ENCODE measurements at places on chromosomes 11 and 22.

DNA sequence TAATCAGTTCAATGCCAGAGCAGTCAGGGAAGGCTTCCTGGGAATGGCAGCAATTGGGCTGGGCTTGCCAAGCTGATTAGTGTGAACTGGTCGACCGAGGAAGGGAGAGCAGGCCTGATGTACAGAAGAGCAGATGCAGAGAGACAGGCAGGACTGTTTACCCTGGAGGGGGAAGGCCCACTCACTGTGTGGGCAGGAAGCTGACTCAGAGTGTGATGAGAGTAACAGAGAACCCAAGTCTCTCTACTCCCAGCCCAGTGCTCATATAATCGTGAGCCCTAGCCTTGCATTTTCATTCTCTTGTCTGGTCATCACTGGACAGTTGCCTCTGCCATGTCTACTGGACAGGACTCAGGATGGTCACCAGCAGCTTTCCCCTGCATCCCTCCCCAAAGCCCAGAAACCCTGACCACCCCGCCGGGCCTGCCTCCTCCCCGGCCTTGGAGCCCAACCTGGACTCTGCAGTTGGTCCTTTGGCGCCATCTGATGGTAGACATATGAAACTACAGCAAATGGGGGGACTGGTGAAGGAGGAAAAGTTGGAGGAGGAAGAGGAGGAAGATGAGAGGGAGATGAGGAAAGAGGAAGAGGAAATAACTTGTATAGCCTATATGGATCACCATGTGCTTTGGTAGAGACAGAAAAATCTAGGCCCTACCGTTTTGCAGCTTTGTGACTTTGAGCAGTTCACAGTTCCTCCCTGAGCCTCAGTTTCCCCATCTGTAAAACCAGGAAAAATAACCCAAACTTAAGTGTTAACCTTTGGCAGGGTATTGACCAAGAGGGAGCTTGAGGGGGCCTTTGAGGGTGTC, 43.4 kb upstream of the PRDM11 start:
- peak; percentile 51 for DNase-seq

- DNase-seq, result no peak
Observed at GRCh38 chr11:6505577-6506240, 8.6 kb downstream of the DNHD1 start.

DNA sequence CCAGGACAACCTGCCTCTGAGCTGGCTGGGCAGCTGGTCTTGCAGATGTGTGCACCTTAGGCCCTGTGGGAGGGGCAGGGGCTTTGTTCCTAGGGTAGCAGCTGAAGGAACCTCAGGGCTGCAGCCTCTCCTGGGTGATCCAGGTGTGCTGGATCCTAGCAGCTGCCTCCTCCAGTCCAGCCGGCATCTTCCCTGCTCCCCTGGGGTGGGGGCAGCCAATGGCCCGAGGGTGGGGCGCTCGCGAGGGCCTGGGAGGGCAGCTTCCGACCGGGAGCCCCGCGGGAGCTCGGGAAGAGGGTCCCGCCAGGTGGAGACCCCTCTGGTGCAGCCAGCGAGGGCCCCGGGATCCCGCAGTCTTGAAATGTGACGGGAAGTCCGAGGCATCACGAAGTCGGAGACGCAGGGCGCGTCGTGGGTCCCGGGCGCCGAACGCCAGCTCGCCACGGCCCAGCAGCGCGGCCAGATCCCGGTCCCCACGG, 1.7 kb downstream of the IFITM1 start:
- DNase-seq, result no peak

DNA sequence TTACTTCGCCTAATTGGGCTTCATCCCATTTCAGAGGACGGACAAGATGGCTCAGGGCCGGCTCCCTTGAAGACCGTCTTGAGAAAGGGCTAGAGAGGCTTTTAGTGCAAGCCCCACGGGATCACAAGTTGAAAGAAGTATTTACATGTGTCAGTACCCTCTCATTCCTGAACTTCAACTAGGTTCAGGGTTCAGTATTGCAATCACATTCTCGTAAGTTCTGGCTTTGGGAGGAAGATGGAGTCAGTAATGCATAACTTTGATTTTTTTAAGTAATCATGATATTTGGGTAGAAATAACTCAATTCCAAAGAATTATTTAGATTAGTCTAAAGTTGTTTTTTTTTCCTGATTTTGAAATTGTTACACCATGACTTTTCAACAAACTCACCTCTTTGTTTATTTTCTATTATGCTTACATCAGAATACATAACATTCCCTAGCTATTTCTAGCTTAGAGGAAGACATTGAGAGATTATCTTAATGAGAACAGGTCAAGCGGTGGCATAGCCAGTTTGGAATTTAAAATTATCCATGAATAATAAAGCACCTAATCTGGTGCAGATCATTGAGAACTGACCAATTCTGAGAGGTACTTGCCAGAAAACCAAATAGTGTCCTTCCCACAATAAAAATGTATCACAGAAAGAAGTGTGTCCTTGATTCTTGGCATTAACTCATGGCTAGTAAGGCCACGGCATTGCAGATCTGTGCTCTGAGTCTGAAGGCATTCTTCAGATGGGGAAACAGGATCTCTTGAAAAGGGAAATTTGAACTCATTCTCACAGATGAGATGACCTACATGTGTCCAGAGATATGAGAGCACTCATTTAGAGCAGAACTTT, 92.1 kb upstream of the BLID start:
- no peak for DNase-seq

- no peak for DNase-seq
Observed at GRCh38 chr11:61297746-61298145, 2.6 kb upstream of the VWCE start.

- DNase-seq, result no peak
Observed at GRCh38 chr11:32297611-32298011, 137.7 kb downstream of the WT1 start.

GRCh38 chr11:72856551-72857345, 42.5 kb downstream of the ATG16L2 start:
- DNase-seq, result no peak

DNA sequence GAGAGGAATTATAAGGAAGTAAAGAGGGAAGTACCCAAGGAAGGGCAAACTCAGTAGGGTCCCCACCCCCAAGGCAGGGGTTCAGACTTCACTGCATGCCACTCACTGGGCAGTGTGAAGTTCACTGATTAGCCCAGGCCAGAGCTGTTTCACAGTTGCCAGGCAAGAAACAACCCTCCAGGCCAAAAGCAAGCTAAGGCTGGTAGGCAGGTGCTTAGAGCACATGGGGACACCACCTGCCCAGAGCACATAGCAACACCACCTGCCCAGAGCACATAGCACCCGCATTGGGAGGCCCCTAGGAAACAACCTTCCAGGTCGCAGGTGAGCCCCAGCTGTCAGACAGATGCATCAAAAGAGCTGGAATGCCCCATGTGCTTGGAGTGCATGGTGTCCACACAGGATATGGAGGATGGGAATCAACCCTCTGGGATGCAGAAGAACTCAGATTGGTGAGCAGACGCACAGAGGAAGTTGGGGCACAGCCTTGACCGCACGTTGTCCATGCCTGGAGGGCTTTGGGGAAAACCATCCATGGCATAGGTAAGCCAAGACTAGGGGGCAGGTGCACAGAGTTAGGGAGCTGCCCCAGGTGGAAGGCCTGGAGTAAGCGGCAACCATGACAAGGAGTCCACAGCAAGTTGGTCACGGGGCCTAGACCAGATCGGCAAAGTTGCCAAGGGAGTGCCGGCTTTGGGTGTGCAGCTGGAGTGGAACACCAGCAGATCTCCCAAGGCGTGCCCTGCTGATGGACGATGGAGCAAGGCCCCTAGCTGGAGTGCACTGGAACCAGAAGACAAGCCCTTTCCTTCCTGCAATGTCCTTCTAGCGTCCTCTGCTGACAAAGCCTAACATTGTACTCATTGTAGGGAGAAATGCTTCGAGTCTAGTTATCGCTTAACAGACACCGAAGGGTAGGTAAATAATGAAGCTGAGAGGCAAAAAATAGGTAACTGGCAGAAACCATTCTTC, 7.8 kb upstream of the TMEM216 start:
- DNase-seq, result no peak

DNA sequence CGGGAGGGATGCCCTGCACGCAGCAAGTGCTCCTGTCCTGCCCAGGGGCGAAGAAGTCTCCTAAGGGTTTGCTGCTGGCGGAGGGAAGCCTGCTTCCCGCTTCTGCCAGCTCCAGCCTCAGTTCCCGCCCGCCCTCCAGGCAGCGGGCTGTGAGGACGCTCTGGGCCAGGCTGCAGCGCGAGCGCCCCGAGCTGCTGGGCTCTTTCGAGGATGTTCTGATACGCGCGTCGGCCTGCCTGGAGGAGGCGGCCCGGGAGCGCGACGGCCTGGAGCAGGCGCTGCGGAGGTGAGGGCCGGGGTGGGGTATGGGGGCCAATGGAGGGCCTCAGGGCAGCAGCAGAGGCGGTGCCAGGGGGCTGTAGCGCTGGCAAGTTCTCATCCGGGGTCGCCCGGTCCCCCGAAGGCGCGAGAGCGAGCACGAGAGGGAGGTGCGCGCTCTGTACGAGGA, 2.2 kb downstream of the CRACR2B start:
- no peak for DNase-seq

DNA sequence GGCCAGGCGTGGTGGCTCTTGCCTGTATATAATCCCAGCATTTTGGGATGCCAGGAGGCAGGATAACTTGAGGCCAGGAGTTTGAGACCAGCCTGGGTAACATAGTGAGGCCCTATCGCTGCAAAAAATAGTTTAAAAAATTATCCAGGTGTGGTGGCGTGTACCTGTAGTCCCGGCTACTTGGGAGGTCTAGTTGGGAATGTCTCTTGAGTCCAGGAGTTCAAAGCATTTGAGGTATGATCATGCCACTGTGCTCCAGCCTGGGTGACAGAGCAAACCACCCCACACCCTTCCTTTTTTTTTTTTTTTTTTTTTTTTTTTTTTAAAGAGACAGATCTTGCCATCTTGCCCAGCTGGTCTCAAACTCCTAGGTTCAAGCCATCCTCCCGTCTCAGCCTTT, 16.8 kb downstream of the CBL start:
- DNase-seq, result no peak

- no peak for DNase-seq
Observed at GRCh38 chr22:17598318-17598717, 30.2 kb downstream of the ATP6V1E1 start.

DNA sequence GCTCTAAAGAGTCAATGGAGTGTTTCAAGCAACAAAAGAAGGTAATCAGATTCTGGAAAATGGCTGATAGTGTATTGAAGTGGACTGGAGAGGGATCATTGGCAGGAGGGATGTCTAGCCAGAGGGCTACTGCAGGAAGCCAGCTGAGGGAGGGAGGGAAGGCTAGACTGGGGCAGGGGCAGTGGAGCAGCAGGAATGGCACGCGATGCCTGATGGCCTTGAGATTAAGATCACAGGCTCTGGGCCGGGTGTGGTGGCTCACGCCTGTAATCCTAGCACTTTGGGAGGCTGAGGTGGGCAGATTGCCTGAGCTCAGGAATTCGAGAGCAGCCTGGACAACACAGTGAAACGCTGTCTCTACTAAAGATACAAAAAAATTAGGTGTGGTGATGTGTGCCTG, 47.5 kb upstream of the PRDM11 start:
- DNase-seq, result no peak

DNA sequence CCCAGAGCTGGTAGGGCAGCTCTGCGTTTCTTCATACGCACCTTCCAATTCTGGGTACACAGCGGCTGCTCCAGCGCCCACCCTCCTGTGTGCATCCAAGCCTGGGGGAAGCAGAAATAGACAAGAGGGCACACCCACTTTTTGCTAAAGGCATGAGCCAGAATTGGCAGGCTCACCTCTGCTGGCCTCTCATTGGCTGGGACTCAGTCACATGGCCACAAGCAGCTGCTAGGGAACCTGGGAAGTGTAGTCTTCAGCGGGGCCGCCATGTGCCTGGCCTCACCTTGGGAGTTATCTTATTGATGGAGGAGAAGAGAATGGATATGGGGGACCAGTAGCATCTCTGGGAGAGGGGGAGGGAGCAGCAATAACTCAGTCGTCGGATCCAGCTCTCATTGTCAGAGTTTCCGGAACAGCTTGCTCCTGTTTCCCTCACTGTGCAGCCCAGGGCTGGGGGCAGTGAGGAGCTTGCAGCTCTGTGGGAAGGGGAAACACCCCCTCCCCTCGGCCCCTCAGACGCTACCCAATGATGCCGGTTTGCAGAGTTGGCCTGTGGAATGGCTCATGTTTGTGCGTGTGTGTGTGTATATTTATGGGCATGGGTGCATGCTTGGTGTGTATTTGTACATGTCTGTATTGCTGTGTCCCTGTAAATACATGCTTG, 11.8 kb upstream of the MIEF1 start:
- peak; percentile 91 for DNase-seq

DNA sequence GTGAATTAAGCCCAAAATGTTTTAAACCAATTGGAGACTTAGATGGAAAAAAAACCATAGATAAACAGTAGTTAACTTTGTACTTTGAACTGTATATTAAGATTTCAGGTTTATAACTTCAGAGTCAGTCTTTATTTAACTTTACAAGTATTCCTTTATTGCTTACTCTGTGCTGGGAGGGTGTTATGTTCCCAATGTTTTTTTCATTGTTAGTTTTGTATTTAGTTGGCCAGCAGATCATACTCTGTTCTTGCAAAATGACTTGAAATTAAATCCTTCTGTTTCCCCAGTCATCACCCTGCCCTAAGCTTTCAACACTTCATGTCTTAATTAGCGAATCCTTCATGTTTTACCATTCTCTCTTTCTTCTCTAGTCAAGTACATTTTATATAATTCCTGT, 25.3 kb downstream of the SIK2 start:
- no peak for DNase-seq

DNA sequence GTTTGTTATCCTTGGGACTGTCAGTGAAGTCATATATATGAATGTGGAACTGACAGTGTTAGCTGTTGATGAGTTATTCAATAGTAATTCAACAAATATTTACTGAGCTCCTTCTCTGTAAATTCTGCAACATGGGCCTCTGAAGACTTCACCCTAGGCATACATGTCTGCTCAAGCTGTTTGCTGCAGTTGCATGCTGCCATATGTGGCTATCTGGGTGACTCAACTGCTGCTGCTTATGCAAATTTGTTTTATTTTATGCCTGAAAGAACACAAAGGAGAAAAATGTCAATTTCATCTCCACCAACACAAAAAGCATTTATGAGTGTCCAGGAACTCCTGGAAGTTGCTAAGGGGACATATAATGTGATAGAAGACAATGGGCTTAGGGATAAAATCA, 417.6 kb downstream of the AASDHPPT start:
- no peak for DNase-seq

DNA sequence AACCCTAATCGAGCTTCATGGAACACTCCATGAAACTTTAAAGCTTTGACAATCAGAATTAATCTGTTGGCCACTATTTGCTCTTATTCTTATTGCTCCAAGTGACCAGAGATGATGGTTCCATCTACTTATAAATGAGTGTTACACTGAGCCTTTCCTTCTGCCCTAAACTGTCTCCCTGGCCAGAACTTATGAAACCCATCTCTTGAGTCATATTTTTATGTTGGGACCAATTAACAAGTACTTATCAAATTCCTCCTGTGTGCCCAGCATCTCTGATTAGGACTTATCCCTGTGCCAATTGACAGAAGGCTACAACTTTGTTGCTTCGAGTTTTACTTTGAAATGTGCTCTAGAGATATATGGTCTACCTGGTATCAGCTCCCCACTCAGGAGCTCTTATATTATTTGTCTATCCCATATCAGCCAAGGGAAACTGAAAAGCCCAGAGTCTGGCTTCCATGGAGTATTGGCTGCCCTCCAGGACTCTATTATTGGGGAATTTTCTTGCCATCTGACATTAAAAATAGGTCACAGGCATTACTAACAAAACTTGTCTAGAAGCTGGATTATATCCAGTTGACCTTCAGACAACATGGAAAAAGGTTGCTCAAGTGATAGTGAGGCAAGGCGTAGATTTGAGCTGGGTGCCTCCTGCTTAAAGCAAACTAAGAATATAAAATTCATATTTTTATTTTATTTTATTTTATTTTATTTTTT, 8.8 kb downstream of the KREMEN1 start:
- DNase-seq, result no peak
